ENCODE measurements at places on chromosomes 2 and 18.

GRCh38 chr2:136225950-136226835 lies 108.2 kb upstream of the CXCR4 start:
- no peak for DNase-seq

- no peak for DNase-seq
Measured at GRCh38 chr2:104385743-104386142, 468.2 kb upstream of the POU3F3 start.

DNA sequence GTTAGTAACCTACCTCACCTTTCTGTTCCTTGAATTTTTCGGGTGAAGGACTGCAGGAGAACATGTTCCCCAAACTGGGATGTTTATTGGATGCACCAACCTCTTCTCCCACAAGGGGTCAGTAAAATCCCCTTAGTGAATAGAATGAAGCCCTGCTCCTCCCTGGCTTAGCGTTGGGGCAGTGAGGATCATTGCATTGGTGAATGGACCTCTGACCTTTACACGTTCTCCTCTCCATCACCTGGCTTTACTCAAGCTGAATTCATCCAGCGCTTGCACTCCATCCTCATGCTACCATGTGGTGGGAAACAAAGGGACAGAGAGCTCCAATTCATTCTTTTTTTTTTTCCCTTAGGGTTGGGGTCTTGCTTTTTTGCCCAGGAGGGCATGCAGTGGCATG lies 157.2 kb downstream of the MIB1 start:
- peak; percentile 16 for DNase-seq

DNA sequence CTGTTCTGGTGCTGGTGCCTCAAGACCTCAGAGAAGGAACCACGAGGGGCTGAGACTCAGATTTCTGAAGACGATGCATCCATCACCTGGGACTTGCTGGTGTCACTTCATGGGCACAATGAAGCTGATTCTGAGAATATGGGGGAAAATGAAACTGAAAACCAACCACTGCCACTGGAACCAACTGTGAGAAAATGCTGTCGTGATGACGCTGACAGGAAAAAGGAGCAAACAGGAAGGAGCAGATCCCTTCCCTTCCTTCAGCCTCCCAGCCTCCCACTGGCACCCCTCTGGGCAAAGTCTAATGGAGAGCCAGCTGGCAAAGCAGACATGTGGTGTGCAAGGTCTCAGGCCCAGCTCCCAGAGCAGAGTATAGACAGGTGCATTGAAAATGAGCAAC lies 109.7 kb downstream of the FOXI3 start:
- no peak for DNase-seq

- peak; percentile 57 for DNase-seq
Measured at GRCh38 chr2:38702413-38702812, 36.5 kb downstream of the GALM start.

GRCh38 chr2:43676322-43677050 lies at the start of gene C1GALT1C1L:
Gene C1GALT1C1L (minus strand): TSS chr2:43676429. CDS start chr2:43676322, 107 bp downstream.
- DNase-seq, result peak; percentile 27

DNA sequence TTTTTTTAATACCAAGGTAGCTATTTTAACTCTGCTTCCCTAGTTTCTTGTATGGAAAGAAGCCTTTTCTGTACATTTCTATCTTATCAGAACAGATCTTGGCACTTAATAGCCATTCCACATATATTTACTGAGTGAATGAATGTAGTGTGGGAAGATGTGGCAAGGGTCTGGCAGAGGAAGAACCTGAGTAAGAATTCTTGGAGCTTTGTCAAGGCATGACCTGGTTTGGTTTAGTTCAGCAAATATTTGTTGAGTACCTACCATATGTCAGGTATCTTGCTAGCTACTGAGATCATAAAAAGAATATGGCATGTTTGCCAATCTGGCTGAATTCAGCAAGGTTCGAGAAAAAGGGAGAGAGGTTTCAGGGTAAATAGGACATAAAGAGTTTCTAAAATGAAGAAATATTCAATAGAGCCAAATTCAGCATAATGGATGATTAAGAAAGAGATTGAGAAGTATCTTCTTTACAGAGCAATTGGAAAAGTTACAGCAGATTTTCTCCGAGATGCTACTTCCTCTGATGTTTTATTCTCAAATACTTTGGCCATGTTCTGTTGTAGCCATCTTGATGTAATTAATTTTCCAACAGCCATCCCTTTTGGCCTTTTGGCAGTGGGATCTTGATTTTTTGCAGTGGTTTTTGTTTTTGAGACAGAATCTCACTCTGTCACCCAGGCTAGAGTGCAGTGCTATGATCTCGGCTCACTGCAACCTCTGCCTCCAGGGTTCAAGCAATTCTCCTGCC lies 21.7 kb upstream of the MEP1B start:
- no peak for DNase-seq

GRCh38 chr2:119723784-119724467 lies 35.8 kb upstream of the PTPN4 start:
- no peak for DNase-seq

DNA sequence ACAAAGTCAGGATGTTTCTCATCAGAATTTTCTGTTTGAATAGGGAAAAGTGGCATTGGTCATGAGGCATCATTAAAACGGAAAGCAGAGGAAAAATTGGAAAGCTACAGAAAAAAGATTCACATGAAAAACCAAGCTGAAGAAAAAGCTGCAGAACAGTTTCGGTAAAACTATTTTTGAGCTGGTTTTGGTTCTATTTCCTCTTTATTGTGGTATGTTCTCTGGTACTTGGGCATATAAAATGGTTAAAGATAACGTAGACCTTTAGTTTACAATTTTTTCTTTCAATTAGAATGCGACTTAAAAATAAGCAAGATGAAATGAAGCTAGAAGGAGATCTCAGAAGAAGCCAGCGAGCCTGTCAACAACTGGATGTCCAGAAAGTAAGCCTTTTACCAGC lies 7.6 kb downstream of the GPATCH11 start:
- no peak for DNase-seq

DNA sequence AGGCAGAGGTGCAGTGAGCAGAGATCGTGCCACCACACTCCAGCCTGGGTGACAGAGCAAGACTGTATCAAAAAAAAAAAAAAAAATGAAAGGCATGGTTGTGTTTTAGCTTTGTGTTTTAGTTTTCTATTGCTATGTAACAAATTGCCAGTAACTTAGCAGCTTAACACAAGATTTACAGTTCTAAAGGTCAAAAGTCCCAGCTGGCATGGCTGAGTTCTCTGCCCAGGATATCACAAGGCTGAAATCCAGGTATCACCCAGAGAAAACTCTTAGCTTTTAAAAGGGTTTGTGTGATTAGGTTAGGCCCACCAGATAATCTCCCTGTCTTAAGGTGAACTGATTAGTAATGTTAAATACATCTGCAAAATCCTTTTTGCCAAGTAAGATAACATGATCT lies 107.7 kb upstream of the YPEL5 start:
- DNase-seq, result no peak

- no peak for DNase-seq
Measured at GRCh38 chr18:33135951-33136660, 304.4 kb downstream of the CCDC178 start.

GRCh38 chr2:111675419-111676194 lies 208.4 kb downstream of the ANAPC1 start:
- no peak for DNase-seq

DNA sequence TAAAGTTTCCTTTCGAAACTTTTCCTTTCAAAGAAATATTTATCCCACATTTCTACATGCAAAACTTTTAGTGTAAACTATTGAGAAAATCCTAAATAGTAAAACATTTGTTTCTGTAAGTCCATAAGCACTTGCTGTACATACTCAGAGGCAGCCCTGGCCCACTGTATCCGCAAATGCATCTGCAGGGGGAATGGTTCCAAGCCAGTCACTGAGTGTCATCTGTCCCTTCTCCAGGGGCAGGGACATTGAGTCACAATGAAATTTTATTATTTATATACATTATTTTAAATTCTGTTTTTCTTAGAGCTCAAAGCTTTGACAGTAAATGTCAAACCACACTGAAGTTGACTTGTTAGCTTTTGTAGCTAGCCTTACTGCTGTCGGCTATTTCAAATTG lies 367.2 kb downstream of the MTX2 start:
- DNase-seq, result no peak
